RWPE1 (cell line): ENCODE measurements at places on chromosomes 3 and 15.

- DNase-seq = peak; percentile 75
Observed at GRCh38 chr3:50567386-50568167, at the start of gene C3orf18. TSS of gene C3orf18 (minus strand) at chr3:50567747. CDS start at chr3:50565699, 2,048 bp downstream.

- no peak for DNase-seq
Observed at GRCh38 chr3:45948311-45948781, 5.1 kb downstream of the CXCR6 start.

DNA sequence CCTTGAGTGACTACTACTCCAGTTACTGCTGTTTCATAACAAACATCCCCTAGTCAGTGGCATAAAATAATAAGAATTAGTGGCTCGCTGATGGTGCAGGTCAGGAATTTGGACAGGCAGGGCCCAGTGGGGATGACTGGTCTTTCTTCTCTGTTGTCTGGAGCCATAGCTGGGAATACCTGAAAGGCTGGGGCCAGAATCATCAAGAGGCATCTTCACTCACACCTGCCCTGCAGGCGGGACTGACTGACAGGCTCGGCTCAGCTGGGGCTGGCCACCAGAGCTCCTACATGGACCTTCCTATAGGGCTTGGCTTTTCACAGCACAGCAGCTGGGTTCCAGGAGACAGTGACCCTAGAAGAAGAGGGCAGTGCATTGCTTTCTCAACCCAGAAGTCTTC lies 148.8 kb upstream of the ATP10A start:
- DNase-seq = no peak

DNA sequence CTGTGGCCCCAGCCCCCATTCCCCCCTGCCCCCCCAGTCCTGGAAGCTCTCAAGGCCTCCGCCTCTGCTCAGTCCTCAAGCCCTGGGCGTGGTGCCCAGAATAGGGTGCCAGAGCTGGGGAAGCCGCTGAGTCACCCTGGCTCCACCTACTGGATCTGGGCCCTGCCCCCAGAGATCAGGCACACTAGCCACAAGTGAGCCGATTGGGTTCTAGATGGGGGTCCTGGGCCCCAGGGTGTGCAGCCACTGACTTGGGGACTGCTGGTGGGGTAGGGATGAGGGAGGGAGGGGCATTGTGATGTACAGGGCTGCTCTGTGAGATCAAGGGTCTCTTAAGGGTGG lies 5.7 kb downstream of the EIF4G1 start:
- DNase-seq = peak; percentile 97

- no peak for DNase-seq
Observed at GRCh38 chr3:146161663-146162002, 649 bp upstream of the PLOD2 start.

DNA sequence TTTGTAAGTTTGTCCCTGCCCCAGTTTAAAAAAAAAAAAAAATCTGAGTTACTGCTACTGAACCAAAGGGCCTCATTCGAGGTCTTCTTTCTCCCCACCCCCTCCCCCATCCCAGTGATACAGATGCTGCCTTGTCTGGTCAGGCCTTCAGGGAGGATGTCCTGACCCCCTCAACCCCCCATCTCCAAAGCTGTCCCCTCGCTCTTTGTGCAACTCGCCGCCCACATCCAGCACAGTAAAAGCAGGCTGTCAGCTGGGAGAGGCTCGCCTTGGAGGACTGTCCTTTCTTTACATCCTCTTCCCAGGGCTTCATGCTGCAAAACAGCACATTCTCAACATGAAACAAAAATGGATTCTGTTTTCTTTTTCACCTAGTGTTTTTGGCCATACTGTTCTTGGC lies 133.4 kb downstream of the VGLL4 start:
- DNase-seq = no peak

DNA sequence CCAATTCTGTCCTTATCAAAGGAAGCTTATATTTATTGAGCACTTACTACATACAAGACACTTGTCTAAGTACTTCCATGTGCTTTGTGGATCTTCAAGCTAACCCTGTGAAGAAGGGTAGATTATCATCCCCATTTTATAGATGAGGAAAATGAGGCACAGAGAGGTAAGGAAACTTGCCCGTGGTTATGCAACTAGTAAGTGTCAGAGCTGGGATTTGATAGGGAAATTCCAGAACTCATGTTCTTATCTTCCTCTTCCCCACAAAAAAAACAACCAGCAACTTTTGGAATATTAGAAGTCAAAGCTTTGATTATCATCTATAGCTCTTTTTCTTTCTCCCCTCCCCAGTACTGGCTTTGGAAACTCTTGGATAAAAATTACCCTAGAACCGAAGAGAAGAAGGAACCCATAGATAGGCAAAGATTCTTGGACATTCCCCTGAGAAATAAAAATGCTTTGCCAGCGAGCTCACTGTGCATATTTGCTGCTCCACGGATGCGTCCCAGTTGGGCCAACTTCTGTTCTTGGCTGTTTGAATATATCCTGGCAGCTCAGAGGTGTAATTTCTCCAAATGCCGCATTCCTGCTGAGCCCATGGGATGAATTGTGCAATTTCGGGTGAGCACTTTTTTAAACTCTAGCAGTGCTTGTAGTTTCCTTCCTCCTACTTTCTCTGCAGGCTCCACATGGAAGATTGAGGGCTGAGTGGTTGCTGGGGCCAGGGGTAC lies 591.5 kb upstream of the CFAP20DC start:
- DNase-seq = no peak

GRCh38 chr3:127962937-127963336 lies 47.9 kb downstream of the KBTBD12 start:
- no peak for DNase-seq

DNA sequence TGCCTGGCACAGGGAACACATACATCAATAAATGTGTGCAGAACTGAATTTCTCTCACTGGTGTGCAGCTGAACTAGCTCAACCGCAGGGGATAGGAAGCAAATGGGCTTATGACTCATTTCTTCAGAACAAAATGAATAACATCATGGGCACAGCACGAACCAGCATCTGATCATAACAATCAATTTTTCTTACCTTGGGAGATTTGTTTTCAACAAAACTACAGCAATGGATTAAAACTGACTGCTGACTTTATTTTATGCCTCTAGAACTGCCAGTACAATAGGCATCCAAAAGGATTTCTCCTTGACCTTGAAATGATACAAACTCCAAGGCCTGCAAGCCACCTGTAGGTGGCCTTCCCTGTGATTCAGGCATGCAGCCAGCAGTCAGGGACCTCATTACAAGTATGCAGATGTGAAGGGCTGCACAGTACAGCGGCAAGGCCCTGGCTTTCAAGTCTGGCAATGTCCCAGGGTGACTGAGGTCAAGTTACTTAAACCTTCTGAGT lies 26.1 kb downstream of the TAMM41 start:
- no peak for DNase-seq

DNA sequence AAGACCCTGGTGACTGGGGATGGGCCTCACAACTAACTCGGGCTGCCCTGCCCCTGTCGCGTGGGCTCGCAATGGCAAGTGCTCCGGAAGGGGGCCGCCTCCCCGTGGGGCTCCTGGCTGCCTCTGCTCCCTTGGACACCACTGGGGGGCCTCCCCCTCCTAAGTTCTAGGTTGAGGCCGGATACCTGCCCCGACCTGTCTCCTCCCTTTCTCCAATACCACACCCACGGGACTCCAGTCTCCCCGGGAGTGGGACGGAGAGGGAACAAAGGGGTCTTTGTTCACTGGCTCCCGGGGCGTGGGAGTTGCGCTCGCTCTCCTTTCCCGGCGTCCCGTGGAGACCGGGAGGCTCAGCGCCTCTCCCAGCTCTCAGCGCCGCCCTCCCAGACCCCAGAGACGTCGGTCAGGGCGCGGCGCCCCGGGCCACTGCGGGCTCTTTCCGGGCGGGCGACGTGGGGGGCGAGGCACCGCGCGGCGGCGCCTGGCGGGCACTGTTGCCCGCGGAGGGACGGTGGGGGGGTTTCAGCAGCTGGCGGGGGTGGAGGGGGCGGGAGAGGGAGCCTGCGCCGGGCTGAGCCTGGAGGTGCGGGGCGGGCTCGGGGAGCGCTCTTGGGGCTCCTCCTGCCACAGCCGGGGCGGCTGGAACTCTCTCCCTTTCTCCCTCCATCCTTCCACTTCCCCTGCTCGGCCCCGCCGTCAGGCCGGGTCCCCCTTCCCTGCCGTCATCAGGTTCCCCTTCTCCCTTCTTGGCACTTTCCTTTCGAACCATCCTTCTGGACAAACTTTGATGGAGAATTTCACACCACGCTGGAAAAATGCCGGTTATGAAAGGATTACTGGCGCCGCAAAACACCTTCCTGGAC lies at the start of gene KCNH8:
Gene KCNH8, plus strand, starts transcription at position 606 of the 863 bp plus-strand sequence. Its CDS starts 210 bp downstream, at position 816.
- no peak for DNase-seq

- no peak for DNase-seq
Observed at GRCh38 chr3:187709155-187709554, 6.8 kb upstream of the RTP2 start.

GRCh38 chr3:71432044-71432975 lies 151.2 kb downstream of the FOXP1 start:
- DNase-seq = no peak

DNA sequence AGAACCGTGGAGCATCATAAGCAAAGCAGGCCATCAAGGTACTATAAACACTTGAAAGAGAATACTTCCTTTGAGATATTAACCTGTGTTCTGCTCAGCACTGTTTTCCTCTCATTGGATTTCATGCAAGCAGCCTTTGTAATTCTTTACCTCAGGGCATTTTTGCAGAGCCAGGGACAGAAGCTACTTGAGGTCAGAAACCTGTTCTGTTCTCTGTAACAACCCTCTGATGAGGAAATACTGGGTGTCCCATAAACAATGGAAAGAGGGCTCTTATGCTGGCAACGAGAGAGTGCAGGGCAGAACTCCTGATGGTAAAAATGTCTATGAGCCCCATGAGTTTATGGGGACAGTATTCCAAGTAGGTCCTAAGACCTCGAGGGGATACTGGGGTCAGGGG lies 66.0 kb downstream of the DCLK3 start:
- no peak for DNase-seq

- no peak for DNase-seq
Observed at GRCh38 chr15:34341381-34342212, 1.3 kb downstream of the NOP10 start.

DNA sequence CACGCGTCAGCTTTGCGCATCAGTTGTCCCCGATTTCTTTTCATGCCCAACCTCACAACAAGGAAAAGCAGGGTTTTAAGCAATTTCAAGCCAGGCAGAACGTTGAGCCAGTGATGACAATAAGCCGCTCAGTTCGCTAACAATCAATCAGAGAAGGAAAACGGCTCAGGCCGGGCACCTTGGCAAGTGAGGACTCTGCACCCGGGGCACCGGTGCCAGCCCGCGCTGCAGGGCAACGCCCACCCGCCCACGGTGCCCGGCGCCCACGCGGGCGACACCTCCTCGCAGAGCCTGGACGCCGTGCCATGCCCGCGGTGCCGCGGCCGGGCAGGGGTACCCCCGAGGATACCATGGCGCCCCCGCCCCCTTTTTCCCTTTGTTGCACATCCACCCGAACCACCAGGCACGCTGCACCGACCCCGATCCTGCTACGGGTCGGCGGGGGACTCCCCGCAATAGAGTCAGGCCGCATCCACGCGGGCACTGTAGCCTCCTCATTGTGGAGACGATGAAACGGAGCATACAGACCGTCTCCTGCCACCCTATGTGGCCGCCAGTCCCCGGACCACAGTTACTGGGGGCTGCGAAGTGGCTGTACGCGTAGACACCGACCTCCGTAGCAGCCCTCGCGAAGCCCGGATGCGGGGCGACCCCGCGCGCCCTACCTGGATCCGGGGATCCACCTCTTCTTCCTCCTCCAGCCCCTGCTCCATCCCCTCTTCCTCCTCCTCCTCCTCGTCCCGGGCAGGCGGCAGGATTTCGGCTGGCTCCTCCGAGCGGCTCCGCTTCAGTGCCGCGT lies 581 bp downstream of the SH3BP5 start:
- no peak for DNase-seq

DNA sequence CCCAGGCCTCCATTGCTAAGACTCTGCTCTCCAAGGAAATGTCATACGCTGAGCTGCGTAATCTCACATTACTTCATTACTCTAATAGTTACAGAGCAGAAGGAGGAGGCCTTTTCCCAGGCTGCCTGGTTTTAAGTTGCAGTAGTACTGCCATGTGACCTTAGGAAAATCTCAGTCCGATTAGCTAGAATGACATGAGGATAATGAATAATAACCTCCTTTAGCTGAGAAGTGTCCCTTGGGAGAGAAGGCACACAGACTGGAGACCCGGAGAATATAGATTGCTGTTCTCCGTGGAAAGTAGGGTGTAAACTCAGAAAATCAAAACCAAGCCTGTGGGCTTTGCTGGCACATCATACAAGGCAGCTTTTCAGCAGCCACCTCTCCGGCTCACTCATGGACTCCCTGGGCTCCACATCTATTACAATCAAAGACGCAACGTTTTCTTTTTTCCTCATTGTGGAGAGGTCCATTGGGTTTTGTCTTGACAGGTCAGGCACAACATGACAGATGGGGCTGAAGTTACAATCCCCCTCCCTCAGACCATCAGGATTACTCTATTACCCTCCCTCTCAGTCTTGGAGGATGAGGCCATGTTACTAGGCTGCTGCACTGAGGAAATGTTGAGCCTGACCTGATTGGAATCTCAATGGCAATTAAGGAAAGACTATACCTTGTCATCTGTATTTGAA lies 134.8 kb upstream of the MB21D2 start:
- DNase-seq = no peak

GRCh38 chr3:112470788-112471187 lies 28.5 kb downstream of the BTLA start:
- no peak for DNase-seq

- peak; percentile 41 for DNase-seq
Observed at GRCh38 chr3:179324270-179324754, 1.5 kb downstream of the ZNF639 start.

- no peak for DNase-seq
Observed at GRCh38 chr3:98180319-98180890, 13.9 kb downstream of the OR5H15 start.

DNA sequence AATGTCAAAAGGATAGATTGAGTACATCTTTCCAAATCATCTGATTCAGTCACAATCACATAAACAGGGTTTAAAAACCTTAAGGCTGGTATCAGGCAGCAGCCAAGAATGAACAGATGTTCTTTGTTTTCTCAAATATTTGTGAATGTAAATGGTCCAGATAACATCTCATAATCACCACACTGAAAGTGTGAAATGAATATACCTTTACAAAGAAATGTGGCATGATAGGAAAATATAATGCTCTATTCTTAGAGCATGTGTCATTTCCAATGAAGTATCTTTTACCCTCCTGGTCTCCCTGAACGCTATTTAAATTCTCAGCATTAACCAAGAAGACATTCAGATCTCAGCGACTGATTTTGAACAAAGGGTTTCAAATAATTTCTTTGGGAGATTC lies 8.8 kb upstream of the ACTC1 start:
- no peak for DNase-seq

DNA sequence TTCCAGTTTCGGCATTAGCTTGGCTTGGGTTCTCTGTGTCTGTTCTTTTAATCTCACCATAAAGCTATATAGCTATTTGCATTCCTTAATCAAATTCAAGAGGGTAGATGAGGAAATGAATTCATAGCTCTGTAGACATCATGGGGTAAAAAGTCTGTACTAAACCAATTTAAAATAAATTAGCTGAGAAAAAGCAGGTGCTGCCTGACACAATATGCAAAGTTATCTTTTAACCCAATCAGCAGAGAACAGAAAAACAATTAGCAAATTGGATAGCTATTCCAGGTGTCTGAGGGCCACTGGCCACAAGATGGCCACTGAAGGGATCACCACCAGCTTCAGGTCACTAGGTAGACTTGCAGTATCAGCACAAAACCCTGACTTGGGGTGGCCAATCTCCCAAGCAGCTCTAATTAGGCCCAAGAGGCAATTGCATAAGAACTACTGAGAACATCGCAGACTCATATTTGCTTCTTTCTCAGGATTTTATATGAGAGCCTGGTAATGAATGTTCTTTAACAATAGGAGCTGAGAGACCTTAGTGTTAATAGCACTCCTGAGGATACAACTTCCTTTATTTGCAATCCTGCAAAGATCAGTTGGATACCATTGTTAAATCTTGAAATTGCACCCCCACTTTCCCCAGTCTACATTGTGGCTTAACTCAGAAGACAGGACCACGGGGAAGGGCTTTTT lies 494.3 kb downstream of the PDCD6IP start:
- no peak for DNase-seq
